ENCODE measurements at places on chromosomes 11 and 22. TPM values are rescaled to one million over a fixed set of nuclear protein-coding genes. Genes with fewer than 3 reads are reported as not detected.

TYR gene
- not detected for polyA plus RNA-seq

- no peak for DNase-seq
These were observed 2.0 kb downstream of the IFT27 start for GRCh38 chr22:36773935-36774334.

FIBIN gene
- polyA plus RNA-seq = 24.7 TPM

GRCh38 chr11:60978546-60979380 is 7.3 kb downstream of the CD6 start:
- DNase-seq = no peak

DNA sequence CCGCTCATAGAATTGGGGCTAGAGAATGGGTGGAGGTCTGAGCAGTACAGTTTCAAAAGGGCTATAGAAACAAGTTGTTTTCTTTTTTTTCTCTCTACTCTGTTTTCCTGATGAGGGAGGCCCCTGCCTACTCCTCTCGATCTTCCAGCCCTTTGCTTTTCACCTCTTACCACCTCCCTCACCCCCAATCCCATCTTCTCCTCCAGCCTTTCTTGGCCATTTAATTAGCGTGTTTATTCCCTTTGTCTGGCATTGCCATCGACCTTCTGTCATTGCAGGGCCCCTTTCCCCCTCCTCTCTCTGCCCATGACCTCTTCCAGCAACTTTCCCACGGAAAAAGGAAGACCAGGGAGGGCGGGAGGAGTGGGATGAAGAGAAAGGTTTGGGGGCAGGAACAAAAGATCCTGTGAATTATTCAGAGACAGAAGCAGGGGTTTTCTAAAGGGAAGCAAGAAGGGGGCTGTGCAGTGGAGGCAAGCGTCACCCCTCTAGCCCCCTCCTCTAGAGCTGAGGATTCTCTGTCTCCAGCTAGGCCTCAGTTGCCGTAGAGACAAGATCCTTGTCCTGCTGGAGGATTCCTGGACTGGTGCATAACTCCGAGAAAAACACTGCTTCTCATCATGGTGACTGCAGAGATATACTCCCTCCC is 12.9 kb downstream of the DTX4 start:
- DNase-seq = no peak

DNA sequence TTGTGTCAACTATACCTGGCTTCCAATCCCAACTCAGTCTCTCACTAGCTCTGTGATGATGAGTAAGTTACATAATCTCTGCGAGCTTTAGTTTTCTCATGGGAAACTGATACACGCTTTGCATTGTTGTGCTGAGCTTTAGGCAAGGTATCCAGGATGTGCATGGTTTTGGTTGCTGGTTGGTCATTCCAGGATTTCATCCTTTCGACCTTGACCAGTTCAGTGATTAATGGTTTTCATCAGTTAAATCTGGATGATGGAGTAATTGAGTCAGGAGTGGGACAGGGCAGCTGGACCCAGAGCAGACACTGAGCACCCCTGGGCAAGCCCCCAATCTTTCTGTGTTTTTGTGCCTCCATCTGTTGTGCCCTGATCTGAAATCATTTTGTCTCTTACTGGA is 417.3 kb upstream of the CADM1 start:
- DNase-seq = no peak

- DNase-seq = no peak
These were observed 528.5 kb upstream of the B3GAT1 start for GRCh38 chr11:134940441-134941126.

ARHGAP32 gene
- 6.1 TPM for polyA plus RNA-seq

DNA sequence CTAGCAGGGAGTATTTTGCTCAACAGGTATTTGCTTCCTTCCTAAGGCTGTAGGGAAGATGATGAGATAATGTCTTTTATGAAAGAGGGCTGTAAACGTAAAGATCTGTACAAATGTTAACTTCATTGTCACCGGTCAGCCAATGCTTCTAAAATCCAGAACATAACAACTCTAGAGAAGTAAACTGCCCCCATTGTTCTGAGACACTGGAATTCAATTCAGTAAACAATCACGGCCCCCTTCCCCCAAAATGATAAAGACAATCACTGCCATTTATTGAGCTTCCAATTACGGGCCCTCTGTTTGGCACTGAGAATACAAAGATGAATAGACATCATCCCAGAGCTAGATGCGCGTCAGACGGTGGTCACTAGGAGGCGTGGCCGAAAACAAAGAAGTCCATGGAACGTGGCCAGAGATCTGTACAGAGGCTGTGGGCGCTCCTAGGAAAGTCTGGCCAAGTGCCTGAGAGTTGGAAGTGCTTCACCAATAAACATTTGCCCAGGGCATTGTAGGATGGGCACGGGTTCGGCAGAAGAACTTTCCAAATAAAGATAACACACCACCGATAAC is 576 bp downstream of the TMEM258 start:
- DNase-seq = peak; percentile 35

DNA sequence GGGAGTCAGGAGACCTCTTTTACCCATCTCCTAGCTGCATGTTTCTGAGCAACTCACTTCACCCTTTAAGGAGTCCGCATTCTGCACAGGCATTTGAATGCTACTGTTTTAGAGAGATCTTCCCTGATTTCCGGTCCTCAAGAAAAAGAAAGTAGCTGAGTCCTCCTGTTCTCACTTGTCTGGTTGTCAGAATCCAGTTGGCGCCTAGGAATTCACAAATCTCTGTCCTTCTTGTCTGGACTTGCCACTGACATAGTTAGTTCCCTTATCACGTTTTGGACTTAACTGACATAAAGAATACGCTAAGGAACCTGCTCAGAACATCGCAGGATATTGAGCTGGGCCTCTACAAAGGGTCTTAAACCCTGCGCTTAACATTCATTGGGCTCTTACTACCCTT is 61.3 kb upstream of the OR5P2 start:
- DNase-seq = no peak

GRCh38 chr11:36724742-36725385 is 126.8 kb upstream of the RAG2 start:
- no peak for DNase-seq

- no peak for DNase-seq
These were observed 49.8 kb upstream of the GAB2 start for GRCh38 chr11:78467370-78467769.

HYLS1 gene
- 8.4 TPM for polyA plus RNA-seq

- DNase-seq = no peak
These were observed 4.0 kb downstream of the USP28 start for GRCh38 chr11:113871336-113871735.

- DNase-seq = no peak
These were observed 279.1 kb downstream of the BRD1 start for GRCh38 chr22:49548356-49549202.

DNA sequence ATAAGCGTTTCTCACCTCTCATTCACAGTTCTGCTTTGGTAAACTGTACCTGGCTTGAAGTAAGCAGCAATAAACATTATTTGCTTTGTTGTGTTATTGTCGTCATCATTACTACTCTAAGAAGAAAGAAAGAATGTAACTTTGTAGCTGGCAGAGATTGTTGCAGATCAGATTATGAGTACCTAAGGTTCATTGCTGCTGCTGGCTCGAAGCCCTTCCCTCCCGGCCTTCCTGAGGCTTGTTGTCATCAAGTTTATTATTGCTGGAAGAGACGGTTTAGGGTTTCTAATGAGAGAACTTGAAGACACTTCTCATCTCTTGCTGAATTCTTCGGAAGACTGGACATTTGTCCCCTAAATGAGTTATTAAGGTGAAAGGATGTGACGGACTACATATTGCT is 101.3 kb downstream of the GRAMD1B start:
- no peak for DNase-seq

DNA sequence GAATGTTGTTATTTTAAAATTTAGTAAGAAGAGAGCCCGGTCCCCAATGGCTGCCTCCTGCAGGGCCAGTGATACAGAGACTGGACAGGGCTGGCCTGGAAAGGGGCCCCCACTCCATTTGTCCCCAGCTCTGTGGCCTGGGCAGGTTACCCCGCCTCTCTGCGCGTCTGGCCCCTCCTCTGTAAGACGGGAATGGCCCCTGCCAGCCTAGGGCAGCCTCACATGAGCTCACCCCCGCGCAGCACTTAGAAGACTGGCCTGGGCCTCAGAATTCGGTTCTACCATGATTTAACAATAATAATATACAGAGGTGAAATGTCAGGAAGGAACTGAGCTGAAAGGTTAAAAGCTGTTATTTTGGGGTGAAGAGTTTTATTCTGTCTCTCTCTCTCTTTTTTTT is 1.3 kb downstream of the APOBEC3G start:
- no peak for DNase-seq

DNA sequence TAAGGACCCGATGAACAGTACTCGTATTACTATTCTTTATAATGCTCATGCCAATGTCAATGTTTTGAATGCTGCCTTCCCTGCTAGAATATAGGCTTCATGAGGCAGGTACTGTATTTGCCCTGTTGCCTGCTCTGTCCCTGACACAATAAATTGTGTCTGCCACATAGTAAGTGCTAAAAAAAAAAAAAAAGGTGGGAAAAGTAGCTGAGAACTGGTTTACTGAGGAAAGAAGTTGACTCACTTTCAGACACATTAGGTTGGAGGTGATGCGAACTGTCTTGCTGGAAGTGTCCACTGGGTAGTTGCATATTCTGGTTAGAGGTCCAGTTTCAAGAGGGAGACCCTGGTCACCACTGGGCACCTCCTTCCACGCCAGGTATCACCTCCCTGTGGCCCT is 255.9 kb downstream of the KIRREL3 start:
- DNase-seq = no peak

DNA sequence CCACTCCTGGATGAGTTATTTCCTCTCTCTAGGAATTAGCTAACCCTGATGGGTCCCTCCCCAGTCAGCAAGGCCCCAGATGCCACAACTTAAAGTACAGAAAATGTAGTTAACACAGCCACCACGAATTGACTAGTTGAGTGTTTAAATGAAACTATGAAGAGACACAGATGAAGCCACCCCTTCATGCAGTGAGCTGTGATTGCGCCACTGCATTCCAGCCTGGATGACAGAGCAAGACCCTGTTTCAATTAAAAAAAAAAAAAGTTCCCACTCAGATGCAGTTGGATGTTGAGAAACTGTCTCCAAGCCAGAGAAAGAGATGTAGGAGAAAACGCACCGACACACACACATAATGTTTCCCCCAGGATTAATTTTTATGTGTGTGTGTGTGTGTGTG is 53.3 kb downstream of the SCN3B start:
- peak; percentile 58 for DNase-seq

GRCh38 chr11:61474013-61474643 is 34.4 kb upstream of the LRRC10B start:
- DNase-seq = no peak

DNA sequence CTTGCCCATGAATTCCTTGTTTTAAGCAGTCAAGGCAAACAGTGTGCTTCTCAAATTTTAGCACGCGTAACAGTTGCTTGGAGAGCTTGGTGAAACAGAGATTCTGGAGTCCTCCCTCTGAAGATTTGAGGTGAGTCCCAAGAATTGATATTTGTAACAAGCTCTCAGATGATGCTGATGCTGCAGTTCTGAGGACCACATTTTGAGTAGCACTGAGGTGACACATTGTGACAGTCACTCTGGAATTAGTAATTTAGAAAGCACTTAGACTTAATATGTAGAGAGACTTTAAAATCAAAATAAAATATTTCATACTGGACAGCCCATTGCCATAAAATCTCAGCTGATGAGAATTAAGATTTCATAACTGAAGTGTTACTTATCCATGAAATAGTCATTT is 38.5 kb downstream of the DNAJC24 start:
- no peak for DNase-seq

GLYATL1B gene
- polyA plus RNA-seq = not detected

SLC37A4 gene
- polyA plus RNA-seq = 14.1 TPM

DNA sequence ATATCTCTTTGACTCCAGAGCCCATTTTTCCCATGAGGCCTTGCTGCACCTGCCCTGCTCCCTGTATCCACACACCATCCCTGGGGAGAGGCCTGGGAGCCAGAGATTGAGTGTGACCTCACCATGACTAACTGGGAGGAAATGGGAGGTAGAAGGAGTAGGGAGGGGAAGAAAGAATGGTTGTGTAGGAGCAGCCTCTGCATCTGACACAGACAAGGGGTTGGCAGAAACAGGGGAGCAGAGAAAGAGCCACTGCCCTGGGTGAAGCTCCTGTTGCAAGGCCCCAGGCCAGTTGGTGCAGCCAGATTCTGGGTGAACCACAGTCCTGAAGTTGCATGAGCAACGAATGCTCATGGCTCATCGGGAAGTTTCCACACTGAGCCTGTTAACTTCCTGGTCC is 32.4 kb downstream of the POU2F3 start:
- no peak for DNase-seq

- no peak for DNase-seq
These were observed 709.3 kb upstream of the CCDC179 start for GRCh38 chr11:23569547-23569946.

- no peak for DNase-seq
These were observed 557.1 kb upstream of the CADM1 start for GRCh38 chr11:116061322-116061721.

OR6T1 gene
- polyA plus RNA-seq = not detected

Data from BJ (cell line).